ENCODE measurements at places on chromosomes 6 and 20.

DNA sequence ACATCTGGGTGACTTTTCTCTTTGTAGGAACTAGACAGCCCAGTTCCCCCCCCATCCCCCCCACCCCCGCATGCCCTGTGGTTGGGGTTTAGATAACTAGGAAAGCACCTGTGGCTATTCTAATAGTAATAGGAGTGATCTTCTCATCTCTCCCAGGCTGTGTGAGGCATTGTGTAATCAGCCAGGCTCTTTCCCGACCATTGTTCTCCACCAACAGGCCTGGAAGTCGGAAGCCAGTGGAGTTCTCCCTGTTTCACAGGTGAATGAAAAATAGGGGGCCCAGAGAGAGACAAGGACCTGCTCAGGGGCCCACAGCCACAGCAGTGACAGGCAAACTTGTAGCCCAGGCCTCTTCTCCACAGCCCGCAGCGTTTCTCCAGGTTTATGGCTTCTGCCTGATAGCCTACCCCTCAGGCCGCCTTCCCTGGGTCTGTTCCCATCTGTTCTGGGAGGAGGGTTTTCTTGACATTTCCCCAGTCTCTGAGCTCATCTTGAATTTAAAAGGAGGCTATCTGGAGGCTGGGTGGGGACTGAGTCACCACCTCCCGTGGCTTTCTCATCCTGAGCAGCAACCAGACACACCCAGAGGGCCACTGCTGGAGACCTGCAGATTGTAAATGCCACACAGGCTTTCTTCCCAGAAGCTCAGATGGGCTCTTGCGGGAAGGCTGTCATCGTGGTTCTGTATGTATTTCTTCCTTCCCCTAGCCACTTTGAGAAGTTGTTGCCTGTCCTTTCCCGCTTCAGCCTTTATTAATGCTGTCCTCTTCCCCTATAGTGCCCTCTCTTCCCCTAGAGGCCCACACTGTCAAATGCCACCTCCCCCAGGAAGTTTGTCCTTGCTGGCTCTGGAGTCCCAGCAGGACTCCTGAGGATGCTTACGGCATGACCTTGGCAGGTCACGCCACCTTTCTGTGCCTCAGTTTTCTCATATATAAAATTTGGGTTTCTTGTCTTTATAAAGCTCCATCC is 75.9 kb upstream of the MYL9 start:
- DNase-seq, result no peak

DNA sequence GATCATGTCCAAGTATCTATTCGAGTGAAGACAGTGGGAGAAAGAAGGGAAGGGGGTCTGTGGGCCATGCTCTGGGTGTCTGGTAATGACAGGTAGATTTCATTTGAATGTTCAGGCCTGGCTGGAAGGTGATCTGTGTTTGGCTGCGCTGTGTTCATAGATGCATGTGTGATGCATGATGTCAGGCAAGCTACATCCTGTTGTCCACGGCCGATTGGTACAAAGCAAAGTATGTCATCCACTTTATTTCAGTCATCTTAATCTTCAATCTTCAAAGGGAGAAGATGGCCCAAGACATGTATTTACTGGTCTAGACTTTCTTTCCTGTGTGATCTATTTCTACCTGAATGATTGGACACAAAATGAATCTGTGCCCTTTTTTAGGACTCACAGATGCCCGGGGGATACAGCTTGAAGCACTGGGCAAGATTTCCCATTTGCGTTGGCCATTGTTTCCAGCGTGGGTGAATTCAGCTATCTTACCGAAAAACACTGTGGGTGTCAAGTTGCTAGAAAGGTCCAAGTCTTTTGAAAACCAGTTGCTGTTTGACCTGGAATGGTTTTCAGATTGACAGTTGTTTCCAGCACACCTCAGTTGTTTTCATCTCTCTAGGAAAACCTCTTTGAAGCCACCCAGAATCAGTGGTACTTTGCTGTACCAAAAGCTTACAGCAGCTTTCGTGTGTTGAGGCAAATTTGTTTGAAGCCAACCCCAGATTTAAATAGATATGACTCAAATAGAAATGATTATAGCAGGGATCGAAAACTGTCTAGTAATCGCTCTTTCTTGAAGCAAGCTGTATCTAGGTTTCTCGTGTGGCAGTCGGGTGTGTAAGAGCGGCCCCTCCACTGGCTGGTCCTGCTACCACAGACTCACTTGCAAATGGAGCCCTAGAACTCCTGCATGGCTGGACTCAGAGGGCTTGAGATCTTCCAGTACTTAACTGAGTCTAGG is 27.2 kb downstream of the DUSP22 start:
- DNase-seq, result no peak

GRCh38 chr6:125918681-125919566 is 37.6 kb upstream of the HINT3 start:
- no peak for DNase-seq

DNA sequence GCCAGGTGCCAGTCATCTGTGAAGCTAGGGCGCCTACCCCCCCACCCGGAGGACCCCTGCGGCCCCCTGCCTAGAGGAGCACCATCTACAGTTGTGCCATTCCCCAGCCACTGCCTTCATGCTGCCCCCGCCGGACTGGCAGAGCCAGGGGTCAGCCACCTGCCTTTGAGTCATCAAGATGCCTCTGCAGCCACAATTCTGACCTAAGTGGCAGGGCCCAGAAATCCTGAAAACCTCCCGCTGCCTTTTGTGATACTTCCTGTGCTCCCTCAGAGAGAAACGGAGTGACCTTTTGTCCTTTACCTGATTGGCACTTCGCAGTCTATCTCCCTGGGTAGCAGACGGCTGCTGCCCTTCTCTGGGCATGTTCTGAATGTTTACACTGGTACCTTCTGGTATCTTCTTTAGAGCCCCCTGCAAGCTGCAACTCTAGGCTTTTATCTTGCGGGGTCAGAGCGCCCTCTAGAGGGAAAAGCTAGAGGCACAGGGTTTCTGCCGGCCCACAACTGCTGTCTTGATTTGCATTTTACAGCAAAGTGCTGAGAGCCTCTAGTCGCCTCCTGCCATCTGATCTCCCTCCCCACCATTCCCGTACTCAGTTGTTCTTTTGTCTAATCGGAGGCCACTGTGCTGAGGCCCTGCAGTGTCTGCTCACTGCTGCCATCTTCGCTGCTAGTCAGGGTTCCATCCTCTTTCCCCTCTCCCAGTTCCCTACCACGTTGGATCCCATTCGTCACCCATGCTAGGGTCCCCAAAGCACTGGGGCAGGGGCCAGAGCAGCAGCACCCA is 26.9 kb downstream of the SPATA2 start:
- DNase-seq, result peak; percentile 85

DNA sequence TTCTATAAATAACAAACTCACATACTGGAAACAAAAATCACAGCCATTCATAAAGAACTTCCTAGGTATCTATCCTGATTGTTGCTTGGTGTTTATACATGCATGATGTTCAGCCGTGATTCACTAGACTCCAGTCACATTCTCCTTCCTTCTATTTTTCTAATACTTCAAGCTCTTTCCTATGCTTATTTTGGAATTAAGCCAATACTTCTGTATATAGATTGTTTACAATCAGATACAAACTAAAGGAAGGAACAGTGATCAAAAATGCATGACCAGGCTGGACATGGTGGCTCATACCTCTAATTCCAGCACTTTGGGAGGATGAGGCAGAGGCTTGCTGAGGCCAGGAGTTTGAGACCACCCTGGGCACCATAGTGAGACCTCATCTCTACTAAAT is 377.5 kb upstream of the IRAK1BP1 start:
- no peak for DNase-seq

DNA sequence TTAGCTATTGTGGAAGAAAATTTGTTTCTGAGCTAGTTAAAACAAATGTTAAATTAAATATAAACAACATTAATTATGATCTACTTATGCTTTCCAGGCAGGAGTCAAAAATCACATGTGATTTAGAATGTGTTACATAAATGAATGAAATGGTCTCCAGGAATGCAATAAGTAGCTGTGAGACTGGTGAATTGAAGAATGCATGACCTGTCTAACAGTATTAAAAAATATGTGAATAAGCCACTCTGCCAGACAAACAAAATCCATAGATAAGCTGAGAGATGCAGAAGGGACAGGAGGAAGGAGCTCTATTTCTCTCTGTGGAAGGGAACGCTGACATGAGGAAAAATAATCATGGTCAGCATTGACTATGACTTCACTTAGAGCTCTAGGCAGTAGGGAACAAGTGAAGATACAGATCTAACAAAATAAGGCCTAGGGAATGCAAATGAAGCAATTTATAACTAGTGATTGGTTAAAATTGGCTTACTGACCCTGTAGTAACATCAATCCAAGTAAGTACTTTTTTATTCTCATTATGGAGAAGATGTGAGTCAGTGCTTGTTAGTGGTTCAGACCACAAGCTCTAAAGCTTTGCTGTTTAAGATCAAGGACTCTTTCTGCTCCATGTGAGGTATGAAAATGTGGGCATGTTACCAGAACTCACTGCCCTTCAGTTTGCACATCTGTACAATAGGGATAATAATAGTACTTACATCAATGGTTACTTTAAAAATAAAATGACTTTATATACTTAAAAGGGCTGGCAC is 432.6 kb downstream of the MMUT start:
- no peak for DNase-seq

GRCh38 chr6:11278207-11278559 is 45.7 kb upstream of the NEDD9 start:
- DNase-seq, result no peak

DNA sequence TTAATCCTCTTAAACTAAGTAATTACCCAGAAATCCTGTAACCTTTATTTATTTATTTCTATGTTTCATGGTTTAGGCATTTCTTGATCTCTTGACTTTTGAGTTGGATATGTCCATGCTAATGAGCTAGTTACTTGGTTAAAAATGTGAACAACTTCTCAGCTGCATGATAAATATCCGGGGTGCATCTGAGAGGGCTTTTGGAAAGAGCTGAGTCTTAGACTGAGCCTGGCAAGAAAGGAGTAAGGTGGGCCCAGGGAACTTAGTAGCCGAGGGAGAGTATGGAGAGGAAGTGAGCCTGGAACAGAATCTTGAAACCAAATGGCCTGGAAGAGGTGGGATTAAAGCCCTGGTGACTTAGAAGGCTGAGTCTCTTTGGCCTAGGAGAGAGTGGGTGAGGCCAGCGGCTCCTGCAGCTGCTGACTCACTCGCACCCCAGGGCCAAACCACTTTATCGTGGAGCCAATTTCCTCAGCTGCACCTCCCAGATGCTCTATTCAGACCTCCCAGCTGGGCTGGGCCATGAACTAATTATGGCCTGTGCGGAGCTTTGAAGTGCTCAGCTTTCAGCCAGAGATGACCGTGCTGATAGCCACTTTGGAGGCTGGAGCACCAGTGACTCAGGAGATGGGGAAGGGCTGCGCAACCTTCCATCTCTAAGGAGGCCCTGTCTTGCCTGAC is 19.1 kb downstream of the TGM3 start:
- no peak for DNase-seq

- DNase-seq, result no peak
These were observed 167.4 kb upstream of the OLIG3 start for GRCh38 chr6:137661601-137662000.

- DNase-seq, result no peak
These were observed 84.0 kb downstream of the RCAN2 start for GRCh38 chr6:46407246-46407645.

- DNase-seq, result no peak
These were observed 281.5 kb upstream of the QKI start for GRCh38 chr6:163133017-163133416.

- no peak for DNase-seq
These were observed 3.6 kb downstream of the IPCEF1 start for GRCh38 chr6:154352898-154353585.

- DNase-seq, result no peak
These were observed 32.4 kb upstream of the CAP2 start for GRCh38 chr6:17361013-17361412.

DNA sequence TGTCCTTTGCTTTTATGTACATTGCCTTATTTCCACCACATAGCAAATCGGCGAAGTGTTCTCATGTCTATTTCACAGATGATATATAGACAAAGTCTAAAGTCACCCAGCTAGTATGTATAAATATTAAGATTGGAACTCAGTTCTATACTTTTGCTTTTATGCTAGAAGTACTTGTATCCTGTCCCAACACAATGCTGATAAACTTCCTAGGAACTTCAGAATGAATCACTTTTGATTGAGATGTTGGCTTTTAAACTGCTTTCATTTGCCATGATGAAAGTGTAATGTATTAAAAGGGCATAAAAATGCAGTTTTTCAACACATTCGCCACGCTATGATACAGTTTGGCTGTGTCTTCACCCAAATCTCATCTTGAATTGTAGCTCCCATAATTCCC is 50.8 kb downstream of the GCLC start:
- no peak for DNase-seq

GRCh38 chr6:6694368-6694780 is 105.9 kb downstream of the LY86 start:
- DNase-seq, result no peak

- no peak for DNase-seq
These were observed 344.6 kb upstream of the MARCKS start for GRCh38 chr6:113512576-113512975.

- no peak for DNase-seq
These were observed 14.2 kb downstream of the SLX4IP start for GRCh38 chr20:10449270-10449669.

GRCh38 chr6:10518557-10519407 is 2.4 kb upstream of the GCNT2 start:
- DNase-seq, result no peak

DNA sequence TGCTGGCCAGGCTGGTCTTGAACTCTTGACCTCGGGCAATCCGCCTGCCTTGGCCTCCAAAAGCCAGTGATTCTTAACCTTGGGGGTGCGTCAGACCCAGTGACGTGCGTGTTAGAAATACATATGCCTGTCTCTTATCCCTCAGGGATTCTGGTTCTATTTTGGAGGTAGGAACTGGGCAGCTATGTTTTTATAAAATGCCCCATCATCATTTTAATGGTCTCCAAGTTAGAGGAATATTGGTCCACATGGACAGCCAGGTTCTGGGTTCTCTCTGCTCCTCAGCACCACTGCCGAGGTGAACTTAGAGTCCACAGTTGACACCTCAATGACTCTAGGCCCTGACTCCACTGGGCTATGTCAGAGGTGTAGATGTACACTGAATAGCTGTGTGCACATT is 352.7 kb downstream of the SMOC2 start:
- no peak for DNase-seq

DNA sequence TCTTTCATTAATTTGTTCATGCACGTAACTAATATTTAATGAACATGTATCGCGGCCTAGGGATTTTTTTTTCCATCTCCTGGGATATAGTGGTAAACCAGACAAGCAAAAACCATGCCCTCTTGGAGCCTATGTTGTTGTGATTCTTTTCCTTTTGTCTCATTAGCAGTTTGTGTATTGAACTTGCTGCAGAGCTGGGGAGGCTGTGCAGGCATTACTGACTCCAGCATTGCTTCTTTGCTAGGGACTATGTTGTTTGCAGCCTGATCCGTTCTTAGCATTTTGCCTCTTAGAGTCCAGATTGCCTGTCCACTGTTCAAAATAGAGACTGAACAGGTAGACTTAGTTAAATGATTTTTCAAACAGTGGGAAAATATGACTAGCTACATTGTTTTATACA is 9.7 kb downstream of the SCAF8 start:
- no peak for DNase-seq

GRCh38 chr20:48763216-48763914 is 64.4 kb downstream of the PREX1 start:
- DNase-seq, result no peak

DNA sequence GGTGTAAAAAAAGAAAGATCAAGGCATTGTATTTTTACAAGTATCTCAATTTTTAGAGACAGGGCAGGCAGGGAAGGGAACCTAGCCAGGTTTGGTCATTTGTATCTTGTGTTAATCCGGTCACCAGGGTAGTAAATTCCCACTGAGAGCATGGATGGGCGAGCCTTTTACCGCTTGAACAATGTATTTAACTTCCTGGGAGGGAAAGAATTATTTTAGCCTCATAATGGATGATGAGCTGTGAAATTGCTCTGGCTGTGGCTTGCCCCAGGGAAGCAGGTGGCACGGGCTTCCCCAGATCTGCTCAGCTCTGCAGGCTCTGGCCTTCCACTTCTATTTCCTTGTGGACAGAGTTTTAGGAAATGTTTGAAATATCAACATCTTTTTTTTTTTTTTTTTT is 72.9 kb downstream of the TOX2 start:
- no peak for DNase-seq

All from caudate nucleus (tissue), 63 donors.